Activated effector memory CD4-positive, alpha-beta T cell treated with anti-CD3 and anti-CD28 coated beads, Interleukin-2, amount 50 U/mL, for 16 hours (primary cell): ENCODE measurements at places on chromosomes 12 and 14.
A peak's percentile ranks its signal among the peaks of the same experiment; 100 is the strongest.

- DNase-seq = no peak
Observed at GRCh38 chr12:114920771-114921554, 237.0 kb upstream of the TBX3 start.

GRCh38 chr12:33547084-33547483, 107.5 kb upstream of the SYT10 start:
- no peak for DNase-seq

- peak; percentile 77 for DNase-seq
Observed at GRCh38 chr14:95774265-95775160, 60.6 kb upstream of the TCL1A start.

DNA sequence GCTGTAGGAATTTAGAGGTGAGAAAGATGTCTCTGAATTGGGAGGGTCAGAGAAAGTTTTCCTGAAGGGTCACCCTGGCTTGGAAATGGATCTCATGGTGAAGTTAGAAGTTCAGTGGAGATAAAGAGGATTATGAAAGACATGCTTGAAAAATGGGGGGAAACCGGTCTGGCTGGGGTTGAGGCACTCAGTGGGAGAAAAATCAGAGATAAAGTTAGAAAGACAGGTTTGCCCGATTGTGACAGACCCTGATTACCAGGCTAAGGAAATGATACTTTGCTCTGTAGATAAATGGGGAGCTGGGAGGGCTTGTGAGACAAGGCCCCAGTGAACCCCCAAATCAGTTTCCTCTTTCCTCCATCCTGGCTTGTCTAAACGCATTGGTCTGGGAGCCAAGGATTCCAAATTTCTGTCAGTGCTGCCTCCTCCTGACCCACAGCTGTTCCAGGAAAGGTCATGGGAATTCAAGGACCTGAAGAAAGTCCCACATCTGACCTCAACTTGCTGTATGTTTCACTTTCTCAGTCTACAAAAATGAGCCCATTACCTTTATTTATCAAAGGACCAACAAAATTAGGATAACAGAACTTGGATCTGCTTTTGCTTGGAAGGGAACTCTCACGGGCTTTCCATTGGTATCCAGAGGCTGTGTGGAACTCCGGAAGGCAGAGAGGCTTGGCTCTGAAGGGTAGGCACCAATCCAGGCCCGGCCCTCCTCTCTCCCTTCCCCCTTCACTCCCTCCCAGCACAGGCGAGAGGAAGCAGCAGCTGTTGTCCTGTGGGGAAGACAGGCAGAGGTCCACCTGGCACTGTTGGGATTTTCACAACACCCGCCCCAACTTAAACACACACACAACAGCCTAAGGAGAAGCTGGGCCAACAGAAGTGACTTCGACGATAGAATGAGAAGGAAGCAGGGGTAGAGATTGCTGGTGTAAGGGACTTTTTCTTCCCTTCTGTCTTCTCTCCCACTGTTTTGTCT, 3.4 kb upstream of the RNASE7 start:
- no peak for DNase-seq

DNA sequence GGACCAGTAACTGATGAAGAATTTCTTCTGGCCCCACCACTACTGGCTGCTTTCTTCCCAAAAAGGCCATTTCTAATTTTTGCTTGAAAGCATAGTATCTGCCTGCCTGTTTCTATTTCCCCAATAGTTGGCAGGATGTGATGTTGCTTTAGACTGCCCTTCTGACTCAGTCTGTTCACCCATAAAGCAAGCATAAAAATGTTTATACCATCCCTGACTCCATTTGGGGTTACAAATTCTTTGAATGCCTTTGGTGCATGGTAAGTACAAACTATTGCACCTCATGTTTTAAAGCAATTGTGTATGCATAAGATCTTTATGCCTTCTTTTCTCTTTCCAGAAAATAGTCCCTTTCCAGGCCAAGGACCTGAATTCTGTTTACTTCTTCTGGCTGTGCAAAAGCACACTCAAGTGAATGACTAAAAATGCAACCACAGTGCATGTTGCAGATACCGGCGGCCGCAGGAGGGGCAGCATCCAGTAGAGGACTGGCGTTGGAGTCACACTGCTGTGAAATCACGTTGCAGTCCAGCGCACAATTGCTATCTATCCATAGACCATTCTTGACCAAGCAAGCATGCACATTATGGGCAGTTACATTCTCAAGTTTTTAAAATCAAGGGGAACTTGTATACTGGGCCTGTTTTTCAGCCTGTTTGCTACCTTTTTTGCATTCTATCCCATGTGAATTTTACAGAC, 82.4 kb downstream of the SLC5A8 start:
- DNase-seq = no peak

GRCh38 chr12:20155374-20155773, 213.0 kb upstream of the PDE3A start:
- no peak for DNase-seq

DNA sequence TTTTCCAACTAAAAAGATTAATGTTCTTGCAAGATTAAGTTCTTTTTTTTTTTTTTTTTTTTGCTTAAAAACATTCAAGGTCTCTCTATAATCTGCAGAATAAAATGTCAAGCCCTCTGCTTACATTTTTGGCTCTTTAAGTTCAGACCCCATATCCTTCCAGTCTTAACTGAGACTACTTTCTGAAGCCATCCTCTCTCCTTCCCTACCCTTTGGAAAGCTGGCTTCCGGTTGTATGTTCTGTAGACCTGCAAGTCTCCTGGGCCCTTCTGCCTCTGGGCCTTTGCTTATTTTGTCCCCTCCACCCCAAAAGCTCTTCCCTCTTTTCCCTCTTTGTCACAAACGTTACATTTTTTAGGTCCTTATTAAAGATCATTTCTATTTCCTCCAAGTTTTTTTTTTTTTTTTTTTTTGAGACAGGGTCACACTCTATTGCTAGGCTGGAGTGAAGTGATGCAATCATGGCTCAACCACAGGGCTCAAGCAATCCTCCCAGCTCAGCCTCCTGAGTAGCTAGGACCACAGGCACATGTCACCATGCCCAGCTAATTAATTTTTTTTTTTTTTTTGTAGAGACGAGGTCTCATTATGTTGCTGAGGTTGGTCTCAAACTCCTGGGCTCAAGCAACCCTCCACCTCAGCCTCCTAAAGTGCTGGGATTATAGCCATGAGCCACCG, 46.5 kb downstream of the PTPRB start:
- DNase-seq = no peak

DNA sequence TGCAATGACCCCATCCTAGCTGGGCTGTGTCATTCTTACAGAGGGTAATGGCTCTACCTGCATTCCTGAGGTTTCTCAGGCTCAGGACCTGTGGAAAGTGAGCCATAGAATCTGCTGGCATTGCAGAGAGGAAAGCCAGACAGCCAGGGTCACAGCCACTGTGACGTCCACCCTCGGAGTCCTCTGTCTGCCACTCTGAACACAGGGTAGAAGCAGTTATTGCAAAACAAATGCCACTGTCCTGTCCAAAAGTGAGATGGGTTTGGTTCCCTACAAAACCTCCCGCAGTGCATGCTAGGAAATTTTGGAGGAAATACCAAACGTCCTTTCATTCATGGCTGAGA, 37.8 kb downstream of the TNFAIP2 start:
- DNase-seq = no peak

DNA sequence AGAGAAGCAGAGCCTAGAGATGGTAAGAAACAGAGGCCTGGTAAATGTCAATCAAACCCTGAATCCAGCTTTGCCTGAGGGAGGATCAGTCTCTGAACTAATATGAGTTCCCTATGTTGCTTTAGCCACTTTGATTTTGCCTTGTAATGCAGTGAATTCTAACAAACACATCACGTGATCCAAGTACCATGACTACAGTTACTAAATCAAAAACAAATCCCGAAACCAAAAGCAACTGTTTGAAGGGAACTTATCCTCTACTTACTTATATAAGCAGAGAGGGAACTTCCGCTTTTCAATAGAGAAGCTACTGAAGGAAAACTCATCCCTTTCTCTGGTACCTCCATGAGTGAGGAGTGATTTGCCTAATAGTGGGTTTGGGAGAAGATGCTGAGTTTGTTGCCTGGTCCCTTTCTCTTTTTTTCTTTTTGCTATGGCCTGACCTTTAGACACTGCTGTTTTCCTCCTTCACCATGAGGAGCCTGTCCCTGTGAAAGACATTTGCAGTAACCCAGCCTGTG, 7.7 kb upstream of the PPTC7 start:
- DNase-seq = no peak

DNA sequence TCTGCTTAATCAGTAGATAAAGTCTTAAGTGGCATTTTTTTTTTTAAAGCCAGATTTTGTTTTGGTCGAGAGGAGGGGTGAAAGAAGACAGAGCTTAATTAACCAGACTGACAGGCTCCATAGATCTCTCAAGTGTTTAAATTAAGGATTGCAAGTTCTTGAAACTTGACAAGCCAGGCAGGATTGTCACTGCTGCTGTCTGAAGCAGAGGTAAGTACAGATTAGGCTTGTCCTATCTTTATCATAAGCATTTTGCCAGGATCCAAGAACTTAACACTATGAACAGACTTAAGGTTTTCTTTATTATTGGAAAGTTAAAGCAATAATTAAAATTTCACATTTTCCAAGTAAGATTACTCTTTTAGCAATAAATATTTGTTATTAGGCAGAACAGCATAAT, 179.6 kb upstream of the LMO3 start:
- no peak for DNase-seq

DNA sequence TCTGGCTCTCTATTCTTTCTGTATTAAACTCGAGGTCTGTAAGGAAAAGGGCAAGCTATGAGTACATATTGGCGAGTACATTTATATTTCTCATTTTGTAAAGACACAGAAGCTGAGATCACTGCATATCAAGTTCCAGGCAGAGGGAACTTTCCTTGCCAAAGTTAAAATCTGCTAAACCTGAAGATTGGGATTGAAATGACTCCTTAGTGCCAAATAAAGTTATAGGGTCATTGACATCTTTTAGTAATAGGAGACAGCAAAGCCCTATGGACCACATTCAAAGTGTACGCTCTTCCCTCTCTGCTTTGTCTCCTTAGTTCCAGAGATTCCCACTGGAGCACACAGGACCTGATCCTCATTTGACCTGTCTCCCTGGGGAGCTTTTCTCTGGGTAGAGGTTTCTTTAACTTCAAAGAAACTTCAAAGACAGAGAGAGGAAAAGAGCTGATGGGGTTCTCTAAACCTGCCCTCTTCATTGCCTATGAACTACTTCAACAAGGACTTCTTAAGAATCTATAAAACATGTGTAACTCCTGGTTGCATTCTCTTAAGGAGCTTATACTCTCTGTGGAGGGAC, 42.6 kb upstream of the PTPRR start:
- DNase-seq = no peak

GRCh38 chr14:65040666-65041433, 54.2 kb downstream of the FNTB start:
- DNase-seq = no peak

- DNase-seq = no peak
Observed at GRCh38 chr14:95664066-95664465, 22.2 kb upstream of the TCL1B start.

DNA sequence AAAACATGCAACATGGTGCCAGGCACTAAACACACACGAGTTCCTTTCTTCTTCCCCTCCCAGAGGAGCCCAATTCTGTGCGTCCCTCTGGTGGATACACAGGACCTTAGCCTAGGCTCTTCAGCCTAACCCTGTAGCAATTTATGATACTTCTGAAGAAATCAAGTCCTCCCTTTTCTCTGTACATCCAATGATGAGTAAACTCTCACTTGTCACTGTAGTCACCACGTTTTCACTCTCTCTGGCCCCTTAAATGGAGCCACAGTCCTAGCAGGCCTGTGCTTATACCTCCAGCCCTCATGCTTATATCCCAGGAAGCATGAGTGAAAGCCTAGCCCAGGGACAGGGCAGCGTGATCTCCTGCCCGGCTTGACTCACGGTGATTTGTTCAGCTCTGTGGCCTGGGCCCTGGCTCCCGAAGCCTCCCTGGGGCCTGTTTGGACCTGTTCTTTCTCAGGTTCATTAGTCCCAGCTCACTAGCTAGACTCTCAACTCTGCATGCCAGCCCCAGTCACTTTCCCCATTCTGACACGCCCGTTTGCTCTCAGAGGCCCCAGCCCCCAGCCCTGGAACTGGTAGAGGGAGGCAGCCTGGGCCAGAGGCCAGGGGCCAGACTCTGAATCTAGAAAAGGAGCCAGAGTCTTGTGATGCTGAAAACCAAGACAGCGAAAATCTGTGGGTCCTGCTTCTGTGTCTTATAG, 24.1 kb upstream of the PLEKHG3 start:
- no peak for DNase-seq

- DNase-seq = no peak
Observed at GRCh38 chr14:68245146-68246073, 425.8 kb downstream of the RAD51B start.
